ENCODE measurements at places on chromosomes 1 and 21.
A peak's percentile ranks its signal among the peaks of the same experiment; 100 is the strongest.

DNA sequence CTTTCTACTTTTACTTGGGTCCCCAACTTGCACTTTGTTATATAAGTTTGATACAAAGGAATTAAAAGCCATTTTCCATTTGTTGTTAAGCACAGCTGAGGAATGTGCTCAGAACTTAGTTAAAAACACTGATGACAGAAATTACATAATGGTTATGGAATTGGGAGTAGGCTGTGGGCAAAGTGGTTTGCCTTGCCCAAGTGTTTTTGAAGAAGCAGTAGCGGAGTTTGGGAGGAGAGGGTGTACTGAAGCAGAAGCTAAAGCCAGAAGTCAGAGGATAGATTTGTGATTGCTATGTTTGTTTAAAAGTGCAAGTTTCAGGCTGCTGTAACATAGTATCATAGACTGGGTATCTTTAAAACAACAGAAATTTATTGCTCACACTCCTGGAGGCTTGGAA, 391.8 kb downstream of the DUSP10 start:
- DNase-seq: no peak

DNA sequence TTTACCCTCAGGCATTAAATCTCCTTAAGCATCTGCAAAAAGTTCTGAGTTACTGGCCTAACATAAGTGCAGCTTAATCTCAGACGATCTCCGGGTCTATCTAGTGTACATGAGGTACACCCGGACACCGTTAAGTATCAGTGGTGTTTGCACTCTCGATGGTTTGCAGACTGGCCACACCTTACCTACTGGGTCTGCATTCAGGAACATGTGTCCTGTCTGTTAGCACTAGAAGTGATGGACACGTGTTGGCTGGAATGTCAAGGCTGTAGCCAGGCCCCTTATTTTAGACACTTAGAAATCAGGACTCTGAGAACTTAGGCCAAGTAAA, 783 bp upstream of the AGL start:
- DNase-seq: no peak

- no peak for DNase-seq
Measured at GRCh38 chr1:219128957-219129356, 44.7 kb upstream of the LYPLAL1 start.

DNA sequence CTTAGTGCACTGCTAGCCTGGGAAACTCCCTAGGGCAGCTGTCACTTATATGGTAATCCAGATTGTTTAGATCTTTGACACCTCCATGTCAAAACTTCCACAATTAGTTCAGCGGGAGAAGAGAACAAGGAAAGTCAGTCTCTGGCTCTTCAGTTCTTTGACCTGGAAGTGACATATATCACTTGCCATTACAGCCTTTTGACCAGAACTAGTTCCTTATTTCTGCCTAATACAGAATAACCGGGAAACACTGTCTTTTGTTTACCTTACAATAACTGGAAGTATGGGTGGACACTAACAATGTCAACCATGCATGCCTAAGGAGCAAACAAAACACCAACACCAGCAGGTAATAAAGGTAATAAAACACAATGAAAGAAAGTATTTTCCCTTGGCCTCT, 68.3 kb downstream of the C4BPA start:
- no peak for DNase-seq

- DNase-seq: no peak
Measured at GRCh38 chr1:39385067-39385988, 106.1 kb upstream of the BMP8A start.

- DNase-seq: no peak
Measured at GRCh38 chr1:2375246-2375922, 16.0 kb downstream of the MORN1 start.

DNA sequence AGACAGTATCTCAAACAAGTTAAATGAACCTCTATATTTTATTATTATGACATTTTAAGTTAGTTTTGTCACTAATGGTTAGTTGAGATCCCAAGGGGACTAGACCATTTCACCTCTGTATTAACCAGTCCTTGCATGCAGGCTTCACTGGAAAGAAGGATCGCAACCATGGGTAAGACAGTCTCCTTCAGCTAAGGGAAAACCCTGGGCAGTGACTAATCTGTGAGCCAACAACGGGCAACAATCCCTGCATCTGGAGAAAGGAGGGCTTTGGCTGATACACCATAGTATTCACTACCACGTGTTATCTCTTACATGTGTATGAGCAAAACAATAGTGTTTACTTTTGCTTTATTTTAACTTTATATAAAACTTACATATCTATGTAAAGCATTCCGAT, 708.8 kb upstream of the CHRM3 start:
- DNase-seq: no peak

DNA sequence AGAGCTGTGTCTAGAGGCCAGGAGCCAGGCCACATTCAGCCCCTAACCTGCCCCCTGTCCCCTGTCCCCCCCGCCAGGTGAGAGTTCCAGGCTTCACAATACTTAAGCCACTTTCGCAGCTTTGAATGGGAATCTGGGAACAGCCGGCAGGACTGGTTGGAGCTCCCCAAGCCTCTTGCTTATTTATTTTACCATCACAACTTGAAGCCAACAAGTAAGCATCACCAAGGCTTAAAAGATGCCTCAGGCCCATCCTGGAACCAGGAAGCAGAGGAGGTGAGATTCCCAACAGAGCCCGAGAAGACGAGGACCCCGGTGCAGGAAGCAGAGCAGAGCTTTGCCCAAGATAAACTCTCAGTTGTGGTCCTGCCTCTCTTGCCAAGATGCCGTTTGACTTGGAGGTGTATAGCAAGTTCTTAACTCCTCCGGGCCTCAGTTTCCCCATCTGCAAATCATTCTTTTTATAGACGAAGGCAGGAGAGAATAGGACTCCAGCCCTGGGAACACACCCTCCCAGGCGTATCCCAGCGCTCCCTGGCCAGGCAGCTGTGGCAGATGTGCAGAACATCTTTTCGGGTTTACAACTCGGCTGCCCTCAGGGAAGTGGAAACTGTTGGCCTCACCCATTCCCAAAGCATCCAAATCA, 66.8 kb upstream of the SLC25A33 start:
- DNase-seq: no peak

- DNase-seq: no peak
Measured at GRCh38 chr1:162299018-162299417, 77.6 kb downstream of the SPATA46 start.

GRCh38 chr21:38986806-38987632, 181.3 kb downstream of the ETS2 start:
- no peak for DNase-seq

DNA sequence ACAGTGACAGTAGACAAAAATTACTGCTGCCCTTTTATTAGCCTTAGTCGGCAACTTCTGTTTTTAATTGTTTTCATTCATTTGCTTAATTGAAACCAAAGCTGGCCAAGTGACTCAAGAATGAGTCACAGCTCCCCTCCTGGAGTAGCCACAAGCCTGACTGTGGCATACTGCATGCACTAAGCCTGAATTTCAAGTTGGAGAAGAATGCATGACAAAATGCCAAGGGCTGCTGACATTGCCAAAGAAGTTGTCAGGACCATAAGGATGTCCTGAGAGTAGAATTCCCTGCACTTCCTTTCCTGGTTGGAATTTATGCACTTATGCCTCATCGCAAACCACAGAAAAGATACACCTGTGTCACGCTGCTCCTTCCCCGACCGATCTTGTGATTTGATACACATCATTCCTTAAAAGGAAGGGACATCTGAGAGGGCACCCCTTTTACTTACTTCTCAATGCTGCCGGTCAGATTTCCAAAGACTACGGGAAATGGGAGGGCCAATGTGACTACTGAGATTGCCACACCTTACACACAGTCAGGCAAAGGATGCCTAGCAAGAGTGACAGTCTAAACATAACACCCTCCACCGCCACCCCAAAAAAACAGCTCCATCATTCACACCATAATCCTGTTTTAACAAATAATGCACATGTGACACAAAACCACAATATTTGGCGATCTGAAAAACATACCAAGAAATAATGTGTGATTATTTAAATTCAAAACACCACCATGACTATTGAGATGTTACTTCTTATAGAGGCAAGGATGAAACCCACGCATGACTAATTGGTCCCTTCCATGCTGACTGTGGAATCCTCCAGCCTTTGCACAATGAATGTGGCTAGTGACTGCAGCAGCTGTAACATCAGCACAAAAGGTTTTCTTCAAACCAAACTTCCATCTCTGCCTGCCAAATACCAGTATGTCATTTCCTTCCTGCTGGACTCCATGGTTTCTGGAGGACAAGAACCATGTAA, 28.2 kb downstream of the VAV3 start:
- DNase-seq: no peak

GRCh38 chr1:241462391-241462790, 57.2 kb downstream of the FH start:
- DNase-seq: no peak

DNA sequence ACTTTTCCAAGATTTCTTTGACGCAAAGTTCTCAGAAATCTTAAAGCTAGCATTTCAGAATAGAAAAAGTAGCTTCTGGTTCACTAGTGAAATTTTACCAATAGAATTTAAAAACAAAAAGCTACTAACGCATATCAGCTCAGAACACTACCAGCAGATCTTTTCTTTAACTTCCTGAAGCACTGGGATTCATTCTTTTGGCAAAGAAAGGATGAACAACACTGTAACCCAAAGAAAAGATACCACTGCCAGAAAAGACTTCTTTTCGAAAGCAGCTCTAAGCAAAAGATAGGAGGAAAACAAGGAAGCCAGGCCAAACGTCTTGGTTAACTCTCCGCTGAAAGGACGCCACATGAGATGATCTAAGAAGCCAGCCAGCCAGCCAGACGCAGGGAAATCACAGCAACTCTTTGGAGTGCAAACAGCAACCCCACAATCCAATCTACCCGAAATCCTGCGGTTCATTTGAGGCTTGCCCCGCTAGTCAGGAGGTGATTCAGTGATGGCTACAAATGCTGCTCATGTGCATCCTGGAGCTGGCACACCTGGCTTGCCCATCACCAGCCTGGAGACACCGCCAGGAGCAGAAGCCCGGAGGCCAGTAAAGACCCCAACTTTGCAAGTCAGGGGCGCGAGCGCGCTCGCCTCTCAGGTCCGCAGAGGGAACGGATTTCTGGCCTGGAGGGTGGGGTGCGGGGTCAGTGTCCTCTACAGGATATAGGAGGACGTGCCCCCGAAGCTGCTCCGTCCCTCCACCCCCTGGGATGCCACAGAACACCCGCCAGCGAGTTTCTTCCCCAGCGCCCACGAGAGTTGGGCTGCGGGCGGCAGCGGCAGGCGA, 812 bp downstream of the NBPF1 start:
- DNase-seq: peak; percentile 99

DNA sequence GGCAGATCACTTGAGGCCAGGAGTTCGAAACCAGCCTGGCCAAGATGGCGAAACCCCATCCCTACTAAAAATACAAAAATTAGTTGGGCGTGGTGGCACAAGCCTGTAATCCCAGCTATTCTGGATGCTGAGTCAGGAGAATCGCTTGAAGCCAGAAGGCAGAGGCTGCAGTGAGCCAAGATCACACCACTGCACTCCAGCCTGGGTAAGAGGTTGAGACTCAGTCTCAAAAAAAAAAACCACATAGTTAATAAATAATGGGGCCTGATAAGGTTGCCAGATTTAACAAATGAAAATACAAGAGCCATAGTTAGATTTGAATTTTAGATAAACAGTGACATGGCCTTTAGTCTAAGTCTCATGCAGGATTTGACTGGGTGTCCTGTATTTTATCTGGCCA, 175.7 kb downstream of the ZZZ3 start:
- no peak for DNase-seq

DNA sequence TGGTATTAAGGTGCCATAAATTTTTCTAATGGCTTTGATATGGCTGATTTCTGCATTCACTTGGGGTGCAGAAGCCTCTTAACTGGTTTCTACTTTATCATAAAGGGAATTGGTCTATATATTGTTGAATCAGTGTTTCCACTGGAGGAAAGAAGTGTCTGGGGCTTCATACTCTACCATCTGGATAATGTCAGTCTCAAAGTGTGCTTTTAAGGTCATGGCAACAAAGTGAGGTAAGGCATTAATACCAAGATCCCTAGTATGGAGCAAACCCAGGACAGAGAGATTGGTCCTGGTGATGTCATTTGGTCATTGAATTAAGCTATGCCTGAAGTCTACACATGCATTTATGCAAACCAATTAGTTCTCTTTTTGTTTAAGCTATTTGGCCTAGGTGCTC, 309.9 kb downstream of the DUSP10 start:
- DNase-seq: no peak

- DNase-seq: no peak
Measured at GRCh38 chr1:210467440-210468043, 138.8 kb downstream of the HHAT start.

DNA sequence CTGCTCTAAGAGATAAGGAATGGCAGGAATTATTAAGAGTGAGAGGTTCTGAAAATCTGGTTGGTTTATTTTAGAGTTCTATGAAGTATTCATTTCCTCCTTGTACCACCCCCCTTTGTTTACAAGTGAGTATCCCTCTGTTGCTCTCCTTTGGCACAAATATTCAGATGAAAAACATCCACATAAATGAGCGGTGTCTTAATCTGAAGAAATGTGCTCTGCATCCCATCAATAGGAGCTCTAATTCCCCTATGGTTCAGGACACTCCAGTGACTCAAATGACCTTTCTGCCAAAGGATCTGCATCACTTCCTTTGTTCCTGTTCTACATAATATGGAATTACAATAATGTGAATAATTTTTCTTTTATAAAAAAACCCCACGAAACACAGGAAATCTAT, 16.6 kb downstream of the DDAH1 start:
- no peak for DNase-seq

GRCh38 chr1:59999746-60000145, 73.2 kb upstream of the CYP2J2 start:
- DNase-seq: no peak

- no peak for DNase-seq
Measured at GRCh38 chr1:19639999-19640362, 4.1 kb upstream of the NBL1 start.

GRCh38 chr1:183675381-183675780, 22.3 kb upstream of the APOBEC4 start:
- no peak for DNase-seq

GRCh38 chr1:244137276-244137675, 86.2 kb downstream of the ZBTB18 start:
- DNase-seq: no peak

DNA sequence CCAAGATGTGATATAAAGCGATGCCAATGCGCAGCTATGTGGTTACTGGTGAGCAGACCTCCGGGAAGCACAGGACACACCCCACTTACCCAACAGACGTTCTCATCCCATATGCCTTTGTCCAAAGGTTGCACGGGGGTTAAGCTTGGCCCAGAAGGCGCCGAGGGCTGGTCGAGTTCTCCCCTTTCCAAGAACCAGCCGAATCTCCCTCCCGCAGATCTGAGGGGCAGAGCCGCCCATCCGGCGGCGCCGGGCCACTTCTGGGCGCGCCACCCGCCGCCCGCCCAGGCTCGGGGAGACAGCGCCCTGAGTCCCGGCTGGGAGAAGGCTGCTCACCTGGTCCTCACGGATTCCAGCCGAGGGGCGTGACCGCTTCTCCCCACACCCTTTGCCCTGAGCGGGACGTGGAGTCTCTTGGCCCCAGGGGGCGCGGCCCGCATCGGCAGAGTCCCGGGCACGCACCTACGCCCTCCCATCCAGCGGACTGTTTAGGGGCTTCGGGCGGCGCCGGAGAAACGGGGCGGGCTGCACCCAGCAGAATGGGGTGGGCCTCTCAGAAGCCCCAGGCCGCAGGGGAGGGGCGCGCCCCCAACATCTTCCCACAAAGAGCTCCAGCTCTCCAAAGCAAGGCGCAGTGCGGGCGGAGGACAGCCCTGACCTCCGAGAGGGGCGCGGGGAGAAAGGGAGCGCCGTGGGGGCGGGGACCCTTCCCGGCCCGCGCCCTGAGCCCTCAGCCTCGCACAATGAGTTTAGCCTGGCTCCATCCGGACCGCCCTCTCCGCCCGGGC, 615 bp downstream of the GPR161 start:
- DNase-seq: no peak
